Right lung (tissue), 10 donors: ENCODE measurements at places on chromosomes 2 and 18. TPM values are rescaled to one million over a fixed set of nuclear protein-coding genes. Genes with fewer than 3 reads are reported as not detected.

DNA sequence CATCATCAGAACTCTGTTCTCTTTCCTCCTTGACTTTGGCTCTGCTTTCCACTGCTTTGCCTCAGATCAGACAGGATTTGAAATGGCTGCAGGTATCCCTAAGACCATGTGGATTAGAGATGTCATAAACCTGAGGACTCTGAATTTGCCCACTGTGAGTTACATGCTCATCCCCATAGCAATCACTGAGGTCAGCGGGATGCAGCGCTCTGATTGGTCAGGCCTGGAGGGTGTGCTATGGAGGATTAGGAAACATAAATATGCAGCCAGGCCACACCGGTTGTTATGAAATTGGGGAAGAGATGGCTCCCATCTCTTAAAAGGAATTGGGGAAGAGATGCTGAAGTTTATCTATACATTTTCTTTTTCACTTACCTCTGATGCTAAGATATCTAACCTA is 73.7 kb upstream of the DNAJC10 start:
- no peak for DNase-seq

DNA sequence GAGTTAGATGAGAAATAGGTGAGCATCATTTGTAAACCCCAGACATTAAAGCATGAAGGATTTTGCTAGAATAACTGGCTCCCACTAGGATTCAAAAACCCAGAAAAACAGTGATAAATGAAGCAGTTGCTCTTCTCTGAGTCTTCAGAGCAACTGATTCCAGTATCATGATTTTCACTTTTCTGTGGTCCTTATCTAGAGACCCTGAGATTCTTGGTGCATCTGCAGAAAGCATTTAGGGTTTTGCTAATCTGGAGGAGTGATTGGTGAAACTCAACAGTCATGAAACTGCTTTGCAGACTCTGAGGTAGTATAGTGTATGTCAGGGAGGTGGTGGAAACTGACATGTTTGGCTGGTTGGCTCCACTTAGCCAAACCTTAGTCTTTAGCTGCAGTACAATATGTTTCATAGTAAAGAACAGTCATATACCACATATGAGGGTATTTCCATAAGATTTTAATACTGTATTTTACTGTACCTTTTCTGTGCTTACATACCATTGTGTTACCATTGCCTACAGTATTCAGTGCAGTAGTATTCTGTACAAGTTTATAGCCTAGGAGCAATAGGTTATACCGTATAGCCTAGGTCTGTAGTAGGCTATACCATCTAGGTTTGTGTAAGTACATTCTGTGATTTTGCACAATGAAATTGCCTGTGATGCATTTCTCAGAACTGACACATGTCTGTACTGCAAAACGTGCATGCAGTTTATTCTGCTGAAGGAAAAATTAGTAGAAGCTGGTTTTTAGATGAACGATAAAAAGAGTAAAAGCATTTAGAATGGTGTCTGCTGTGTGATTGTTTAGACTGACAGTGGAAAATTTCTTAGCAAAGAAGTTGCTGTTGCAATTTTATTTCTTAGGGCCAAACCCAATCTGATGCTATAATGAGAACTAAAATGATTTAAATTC is 23.8 kb downstream of the EML4 start:
- no peak for DNase-seq

GRCh38 chr2:219249203-219249980 is 3.7 kb upstream of the TUBA4B start:
- peak; percentile 88 for DNase-seq

DNA sequence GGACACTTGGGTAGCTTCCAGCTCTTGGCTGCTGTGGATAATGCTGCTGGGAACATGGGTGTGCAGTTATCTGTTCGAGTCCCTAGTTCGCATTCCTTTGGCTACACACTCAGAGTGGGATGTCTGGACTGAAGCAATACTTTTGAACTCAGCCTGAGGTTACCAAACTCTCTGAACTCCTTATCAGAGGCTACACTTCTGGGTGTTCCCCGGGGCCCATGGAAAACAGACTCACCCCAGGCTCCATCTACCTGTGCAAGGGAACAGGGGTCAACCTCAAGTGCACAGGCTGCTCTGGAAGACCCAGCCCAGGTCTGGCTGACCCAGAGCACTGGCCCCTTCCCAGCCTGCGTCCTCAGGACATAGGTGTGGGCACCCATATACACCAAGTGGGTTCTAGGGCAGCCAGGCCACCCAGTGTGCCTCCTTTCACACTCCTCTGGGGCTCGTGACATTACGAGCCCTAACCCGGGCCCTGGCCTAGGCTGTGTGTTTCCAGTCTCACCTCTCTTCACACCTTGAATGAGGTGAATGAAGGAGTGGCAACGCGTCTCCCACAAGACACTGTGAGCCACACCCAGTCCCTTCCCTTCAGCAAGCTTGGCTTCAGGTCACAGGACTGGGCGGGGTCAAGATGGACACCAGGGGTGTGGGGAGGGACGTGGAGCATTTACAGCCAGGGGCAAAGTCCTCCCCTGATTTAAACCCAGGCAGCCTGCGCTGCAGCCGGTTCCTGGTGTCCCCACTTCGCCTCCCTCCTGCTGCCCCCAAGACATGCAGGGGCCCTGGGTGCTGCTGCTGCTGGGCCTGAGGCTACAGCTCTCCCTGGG is at the start of gene ALPI:
TSS of gene ALPI (plus strand) at position 728 of the 830 bp plus-strand sequence. CDS start at position 775, 47 bp downstream.
- DNase-seq, result no peak

DNA sequence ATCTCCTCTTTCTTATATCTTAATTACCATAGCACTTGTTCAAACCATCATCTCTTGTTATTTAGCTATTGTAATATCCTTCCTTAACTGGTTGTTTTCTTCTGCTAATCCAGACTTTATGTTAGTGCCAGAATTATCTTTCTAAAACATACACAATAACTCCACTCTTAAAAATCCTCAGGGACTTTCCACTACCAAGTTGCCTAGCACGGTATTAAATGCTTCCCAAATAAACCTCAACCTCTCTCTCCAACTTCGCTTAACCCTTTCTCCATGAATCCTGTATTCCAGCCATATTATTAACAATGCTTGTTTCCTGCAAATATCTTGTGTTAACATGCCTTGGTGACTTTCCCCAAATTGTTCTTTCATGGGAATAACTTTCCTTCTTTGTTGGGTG is 84.5 kb downstream of the FAM228A start:
- no peak for DNase-seq

- peak; percentile 95 for DNase-seq
These were observed 35.9 kb upstream of the SNED1 start for GRCh38 chr2:240962300-240963064.

Gene CLK1
- polyA plus RNA-seq, result 333 TPM

Gene WDPCP
- polyA plus RNA-seq, result 14.6 TPM
